ENCODE measurements at places on chromosomes 12 and 14.
A peak's percentile ranks its signal among the peaks of the same experiment; 100 is the strongest.

DNA sequence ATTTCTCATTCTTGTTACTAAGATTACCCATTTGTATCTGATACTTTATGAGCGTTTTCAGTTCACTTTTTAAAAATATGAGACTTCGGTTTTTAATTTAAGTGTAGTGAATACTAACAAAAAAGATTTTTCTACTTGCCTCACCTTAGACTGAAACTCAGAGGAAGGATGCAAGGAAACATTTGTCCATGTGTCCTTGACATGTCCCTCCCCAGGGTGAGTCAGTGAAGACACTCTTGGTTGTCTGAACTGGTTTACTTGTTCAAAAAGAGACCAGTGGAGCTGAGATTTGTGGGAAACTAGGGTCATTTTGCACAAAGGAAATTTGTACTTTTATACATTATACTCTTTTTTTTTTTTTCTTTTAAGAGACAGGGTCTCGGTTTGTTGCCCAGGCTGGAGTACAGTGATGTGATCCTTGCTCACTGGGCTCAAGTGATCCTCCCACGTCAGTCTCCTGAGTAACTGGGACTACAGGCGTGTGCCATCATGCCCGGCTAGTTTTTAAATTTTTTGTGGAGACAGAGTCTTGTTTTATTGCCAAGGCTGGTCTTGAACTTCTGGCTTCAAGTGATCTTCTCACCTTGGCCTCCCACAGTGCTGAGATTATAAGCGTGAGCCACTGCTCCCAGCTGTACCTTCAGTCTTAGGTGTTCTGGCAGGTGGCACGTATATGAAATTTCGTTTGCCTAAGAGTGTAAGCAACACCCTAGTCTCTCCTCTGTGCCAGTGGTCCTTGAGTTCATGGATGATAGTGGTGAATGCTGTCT, 56.7 kb downstream of the PPFIBP1 start:
- no peak for DNase-seq

GRCh38 chr14:99568567-99569560, 35.1 kb downstream of the CCDC85C start:
- no peak for DNase-seq

GRCh38 chr14:71482671-71483070, 449.6 kb upstream of the RGS6 start:
- no peak for DNase-seq

DNA sequence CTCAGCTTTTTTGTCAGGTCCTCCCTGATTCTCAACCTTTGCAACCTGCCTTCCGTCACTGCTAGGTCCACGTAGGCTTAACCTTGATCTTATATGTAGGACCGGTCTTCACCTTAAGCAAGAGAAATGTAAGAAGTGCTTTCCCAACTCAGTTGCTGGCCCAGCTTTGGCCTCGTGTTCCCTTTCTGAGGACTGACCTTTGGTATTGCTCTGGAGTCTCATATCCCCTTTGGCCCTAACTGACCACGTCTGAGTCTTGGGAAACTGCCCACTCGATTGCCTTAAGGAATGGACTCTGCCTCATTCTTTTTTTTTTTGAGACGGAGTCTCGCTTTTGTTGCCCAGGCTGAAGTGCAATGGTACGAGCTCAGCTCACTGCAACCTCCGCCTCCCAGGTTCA, 8.0 kb downstream of the ACOT6 start:
- DNase-seq = no peak

GRCh38 chr12:3178671-3179313, 101.6 kb downstream of the TSPAN9 start:
- DNase-seq = no peak

DNA sequence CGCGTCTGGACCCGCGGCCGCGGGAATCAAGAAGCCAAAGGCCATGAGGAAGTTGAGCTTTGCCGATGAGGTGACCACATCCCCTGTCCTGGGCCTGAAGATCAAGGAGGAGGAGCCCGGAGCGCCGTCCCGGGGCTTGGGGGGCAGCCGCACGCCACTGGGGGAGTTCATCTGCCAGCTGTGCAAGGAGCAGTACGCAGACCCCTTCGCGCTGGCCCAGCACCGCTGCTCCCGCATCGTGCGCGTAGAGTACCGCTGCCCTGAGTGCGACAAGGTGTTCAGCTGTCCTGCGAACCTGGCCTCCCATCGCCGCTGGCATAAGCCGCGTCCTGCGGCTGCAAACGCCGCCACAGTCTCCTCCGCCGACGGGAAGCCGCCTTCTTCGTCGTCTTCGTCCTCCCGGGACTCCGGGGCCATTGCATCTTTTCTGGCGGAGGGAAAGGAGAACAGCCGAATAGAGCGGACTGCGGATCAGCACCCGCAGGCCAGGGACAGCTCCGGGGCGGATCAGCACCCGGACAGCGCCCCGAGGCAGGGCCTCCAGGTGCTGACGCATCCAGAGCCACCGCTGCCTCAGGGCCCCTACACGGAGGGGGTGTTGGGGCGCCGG, 1.0 kb downstream of the INSM2 start:
- DNase-seq = no peak

DNA sequence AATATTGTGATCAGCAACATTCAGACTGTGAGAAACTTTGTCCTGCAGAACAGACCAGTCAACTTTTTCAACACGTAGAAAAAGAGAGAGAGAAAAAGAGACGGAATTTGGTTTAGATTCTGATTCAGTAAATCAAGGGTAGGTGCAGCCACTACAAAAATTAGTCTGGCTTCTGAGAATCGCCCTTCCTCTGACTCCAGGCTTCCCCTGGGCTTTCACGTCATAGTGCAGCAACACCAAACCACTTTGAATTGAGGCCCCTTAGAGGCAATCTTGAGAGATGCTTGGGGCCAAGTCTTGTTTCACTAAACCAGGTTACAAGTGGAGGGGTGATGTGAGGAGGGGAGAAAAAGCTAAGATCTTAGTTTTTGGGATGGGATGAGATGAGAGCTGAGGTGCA, 37.5 kb upstream of the PTGR2 start:
- DNase-seq = no peak

GRCh38 chr12:112182499-112182898, 57.1 kb downstream of the TRAFD1 start:
- peak; percentile 95 for DNase-seq

GRCh38 chr14:33985242-33985641, 34.4 kb upstream of the EGLN3 start:
- DNase-seq = no peak

- DNase-seq = no peak
Measured at GRCh38 chr14:22007363-22007762, 333.7 kb upstream of the OR4E1 start.

- no peak for DNase-seq
Measured at GRCh38 chr12:28966046-28966780, 182.9 kb upstream of the FAR2 start.

DNA sequence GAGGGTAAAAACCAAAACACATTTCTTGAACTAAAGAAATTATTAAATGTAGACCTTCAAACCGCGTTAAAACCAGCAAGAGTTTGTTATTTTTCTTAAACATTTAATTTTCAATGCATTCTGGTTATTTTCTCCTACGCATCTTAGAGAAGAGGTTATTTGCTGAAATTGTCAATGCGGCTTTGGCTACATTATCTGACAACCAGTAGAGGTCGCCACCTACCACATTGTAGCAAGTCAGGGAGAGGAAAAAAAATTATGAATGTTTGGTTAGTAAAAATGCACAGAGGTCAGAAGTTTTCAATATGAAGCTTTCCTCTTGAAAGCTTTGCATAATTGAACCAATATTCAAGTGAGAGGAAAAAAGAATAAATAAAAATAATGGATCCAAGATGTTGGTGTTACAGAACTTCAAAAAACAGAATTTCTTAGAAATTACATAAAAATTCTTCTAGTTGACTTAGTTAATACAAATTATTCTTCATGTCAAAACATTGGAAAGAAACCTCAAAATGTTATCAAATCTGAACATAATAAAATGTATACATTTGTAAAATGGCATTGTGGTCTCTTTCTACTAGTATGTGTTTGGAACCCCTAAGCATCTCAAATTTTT, 159.4 kb upstream of the TMTC2 start:
- DNase-seq = peak; percentile 90

DNA sequence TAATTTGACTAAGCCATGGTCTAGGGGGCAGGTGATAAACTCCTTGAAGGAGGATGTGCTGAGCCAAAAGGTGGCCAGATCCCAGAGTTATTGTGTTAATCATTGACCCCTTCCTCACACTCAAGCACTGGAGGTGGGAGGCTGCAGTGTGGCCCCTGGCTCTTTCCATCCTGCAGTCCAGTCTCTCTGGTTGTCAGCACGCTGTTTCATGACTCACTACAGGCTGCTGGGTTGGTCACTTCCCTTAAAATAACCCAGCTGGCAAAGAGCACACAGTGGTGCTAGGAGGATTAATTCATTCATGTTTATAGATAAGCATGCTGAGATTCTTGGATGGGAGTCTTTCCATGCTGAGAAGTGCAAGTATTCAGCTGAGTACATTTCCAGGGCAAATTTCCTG, 228.9 kb downstream of the ANO2 start:
- no peak for DNase-seq

GRCh38 chr12:116474331-116474730, 84.8 kb upstream of the MAP1LC3B2 start:
- DNase-seq = no peak

DNA sequence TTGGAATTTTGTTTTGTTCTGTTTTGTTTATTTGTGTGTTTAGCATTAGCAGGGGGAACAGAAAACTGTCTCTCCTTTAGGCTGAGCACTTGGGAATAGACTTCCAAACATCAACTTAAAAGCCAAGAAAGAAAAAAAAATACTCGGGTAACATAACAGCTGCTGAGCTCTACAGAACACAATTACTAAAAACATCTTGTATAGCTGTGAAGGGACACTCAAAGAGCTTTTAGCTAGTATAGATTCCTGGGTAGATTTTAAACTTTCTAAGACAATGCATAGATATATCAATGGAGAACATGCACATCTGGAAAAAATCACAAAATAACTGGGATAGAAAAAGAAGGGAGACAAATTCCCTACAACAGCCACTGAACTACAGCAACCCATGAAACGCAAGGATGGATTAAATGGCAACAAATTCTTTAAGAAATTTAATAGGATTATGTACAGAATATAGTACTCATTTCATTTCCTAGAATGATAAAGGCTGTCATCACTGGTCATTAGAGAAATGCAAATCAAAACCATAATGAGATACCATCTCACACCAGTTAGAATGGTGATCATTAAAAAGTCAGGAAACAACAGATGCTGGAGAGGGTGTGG, 174.3 kb upstream of the KRR1 start:
- DNase-seq = no peak

- no peak for DNase-seq
Measured at GRCh38 chr12:58479401-58479800, 440.9 kb downstream of the LRIG3 start.

DNA sequence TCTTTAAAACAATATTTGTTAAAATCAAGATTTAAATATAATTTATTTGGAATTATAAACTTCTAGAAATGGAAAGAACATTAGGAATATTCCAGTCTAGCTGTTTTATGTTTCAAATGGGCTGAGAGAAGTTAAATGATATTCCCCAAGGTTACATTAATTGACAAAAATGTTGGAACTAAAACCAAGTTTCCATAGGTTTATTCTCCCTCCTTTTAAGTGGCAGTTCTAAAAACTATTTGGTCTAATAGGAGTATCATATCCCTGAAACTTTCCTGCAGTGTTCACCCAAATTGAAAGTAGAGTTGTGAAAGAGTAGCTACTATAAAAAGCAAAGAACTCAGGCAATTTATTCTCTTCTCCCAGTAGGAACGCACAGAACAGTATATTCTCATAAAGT, 1185.5 kb downstream of the LRFN5 start:
- DNase-seq = no peak

- no peak for DNase-seq
Measured at GRCh38 chr12:121512561-121512960, 68.3 kb downstream of the KDM2B start.

GRCh38 chr12:28601570-28602058, 411.4 kb downstream of the CCDC91 start:
- DNase-seq = no peak

- DNase-seq = no peak
Measured at GRCh38 chr12:38664661-38665269, 240.6 kb downstream of the CPNE8 start.

DNA sequence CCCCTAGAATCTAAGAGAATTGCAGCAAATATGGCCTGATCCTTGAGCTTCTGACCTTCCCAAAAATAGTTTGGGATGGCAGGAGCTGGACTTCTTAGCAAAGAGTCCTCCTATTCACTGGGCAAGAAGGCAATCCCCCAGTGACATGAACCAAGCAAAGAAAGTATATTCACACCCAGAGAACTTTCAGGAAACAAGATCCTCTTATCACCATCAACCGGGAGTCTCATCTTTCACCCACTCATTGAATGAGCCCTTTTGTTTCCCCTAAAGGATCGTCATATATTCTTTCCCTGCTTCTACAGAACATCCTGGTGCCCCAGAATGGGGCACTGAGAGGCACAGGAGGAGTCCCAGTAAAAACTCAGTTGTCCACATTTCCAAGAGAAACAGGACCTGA, 19.7 kb downstream of the SPTB start:
- no peak for DNase-seq

DNA sequence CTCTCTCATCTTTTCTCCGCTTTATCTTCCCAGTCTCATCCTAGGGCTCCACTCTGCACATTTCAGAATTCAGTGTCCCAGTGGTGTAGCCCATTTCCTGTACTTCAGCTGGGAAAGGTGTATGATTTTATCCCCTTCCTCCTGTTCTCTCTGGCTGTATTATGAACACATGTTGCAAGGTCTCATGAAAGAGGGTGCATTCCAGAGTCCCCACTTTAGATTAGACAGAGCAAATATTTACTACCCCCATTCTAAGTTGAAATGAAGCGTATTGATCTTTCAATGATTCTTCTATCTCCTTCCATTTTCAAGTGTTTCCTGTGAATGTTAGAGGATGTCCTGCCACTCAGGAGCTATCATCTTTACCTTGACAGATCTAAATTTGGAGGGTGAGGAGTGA, 123.2 kb downstream of the WIF1 start:
- DNase-seq = no peak

DNA sequence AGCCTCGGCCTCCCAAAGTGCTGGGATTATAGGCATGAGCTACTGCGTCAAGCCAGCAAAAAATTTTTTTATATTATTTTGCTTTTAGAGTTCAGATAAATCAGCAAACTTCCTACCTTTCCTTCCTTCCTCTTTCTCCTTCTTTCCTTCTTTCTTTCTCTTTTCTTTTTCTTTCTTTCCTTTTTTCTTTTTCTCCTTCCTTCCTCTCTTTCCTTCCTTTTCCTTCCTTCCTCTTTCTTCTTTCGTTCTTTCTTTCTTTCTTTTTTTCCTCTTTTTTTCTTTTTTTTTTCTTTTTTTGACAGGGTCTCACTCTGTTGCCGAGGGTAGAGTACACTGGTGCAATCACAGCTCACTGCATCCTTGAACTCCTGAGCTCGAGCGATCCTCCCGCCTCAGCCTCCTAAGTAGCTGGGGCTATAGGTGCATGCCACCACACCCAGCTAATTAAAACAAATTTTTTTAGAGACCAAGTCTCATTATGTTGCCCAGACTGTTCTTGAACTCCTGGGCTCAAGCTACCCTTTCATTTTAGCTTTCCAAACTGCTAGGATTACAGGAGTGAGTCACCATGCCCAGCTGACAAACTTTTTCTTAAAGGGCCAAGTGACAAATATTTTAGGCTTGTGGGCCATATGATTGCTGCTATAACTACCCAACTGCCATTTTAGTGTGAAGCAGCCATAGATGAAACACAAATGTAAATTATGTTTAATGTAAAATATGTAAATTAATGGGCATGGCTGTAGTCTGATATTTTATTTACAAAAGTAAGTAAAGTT, 7.1 kb upstream of the WASHC4 start:
- DNase-seq = no peak
